ENCODE measurements at places on chromosomes 12 and 14.

GRCh38 chr12:78703820-78704525, 160.6 kb upstream of the SYT1 start:
- DNase-seq: no peak

DNA sequence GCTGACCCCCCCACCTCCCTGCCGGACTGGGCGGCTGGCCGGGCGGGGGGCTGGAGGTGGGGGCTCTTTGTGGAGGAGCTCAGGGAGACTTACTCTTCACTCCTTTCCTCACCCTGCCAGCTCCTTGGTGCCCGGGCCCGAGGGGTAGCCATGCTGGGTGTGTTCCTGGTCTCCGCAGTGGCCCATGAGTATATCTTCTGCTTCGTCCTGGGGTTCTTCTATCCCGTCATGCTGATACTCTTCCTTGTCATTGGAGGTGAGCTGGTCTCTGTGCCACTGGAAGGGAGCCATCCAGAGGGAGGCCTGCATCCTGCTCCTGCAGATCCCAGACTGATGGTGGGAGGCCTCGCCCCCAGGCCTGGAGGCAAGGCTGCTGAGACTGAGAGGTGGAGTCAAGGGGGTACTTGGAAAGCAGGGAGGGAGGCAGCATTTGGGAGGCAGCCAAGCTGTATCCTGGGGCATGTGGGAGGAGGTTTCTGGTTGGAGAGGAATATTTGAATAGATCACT, 19.7 kb downstream of the SOAT2 start:
- DNase-seq: no peak

- no peak for DNase-seq
These were observed 993.9 kb downstream of the GALC start for GRCh38 chr14:86999036-86999435.

GRCh38 chr12:52351196-52352059, 15.9 kb downstream of the KRT85 start:
- no peak for DNase-seq

GRCh38 chr14:65349100-65349499, 63.4 kb upstream of the FUT8 start:
- DNase-seq: no peak

DNA sequence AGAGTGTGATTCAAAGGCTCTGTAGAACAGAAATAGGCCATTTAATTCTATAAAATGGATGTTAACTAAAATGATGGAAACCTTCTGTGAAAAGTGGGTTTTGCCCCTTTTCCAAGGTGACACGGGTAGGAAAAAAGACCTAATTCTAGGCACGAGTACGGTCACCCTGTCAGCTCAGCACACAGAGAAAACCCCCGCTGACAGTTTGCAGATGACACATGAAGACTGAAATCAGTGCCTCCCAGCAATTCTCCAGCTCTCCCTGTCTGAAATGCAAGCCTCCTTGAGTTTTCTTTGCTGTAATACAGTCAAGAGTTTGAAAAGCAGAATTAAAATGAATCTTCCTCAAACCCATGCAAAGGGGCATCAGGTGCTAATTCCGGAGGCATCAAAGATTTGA, 230.0 kb downstream of the TMEM132D start:
- no peak for DNase-seq

- DNase-seq: no peak
These were observed 381.4 kb downstream of the APAF1 start for GRCh38 chr12:99026332-99027054.

DNA sequence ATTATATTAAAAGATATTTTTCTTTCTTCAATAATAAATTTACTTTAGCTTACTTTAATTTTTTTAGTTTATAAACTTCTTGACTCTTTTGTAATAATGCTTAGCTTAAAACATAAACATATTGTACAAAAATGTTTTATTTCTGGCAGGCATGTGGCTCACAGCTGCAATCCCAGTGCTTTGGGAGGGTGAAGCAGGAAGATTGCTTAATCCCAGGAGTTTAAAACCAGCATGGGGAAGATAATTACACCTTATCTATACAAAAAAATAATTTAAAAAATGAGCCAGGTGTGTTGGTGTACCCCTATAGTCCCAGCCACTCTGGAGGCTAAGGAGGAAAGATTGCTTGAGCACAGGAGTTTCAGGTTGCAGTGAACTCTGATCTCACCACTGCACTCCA, 120.7 kb downstream of the GPHN start:
- DNase-seq: no peak

DNA sequence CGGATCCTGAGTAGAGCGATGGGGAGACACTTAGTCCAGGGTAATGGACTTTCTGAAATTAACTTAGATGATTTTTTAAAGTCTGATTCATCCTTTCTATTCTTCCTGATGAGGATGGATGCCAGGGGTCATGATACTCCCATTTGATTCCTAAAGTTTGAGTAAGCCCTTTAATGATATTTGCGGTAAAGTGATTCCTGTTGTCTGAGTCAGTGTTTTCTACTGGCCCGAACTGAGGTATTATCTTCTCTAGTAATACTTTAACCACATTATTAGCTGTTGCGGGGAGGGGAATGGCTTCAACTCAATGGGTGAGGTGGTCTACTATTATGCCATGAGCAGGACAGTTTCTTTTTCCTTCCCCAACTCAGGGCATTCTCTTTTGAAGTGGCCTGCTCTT, 111.6 kb downstream of the RIN3 start:
- DNase-seq: no peak

GRCh38 chr12:30437616-30438015, 258.1 kb downstream of the IPO8 start:
- no peak for DNase-seq

- DNase-seq: no peak
These were observed 93.1 kb downstream of the SLC5A8 start for GRCh38 chr12:101116911-101117310.

GRCh38 chr12:116537101-116537904, 21.9 kb upstream of the MAP1LC3B2 start:
- DNase-seq: no peak

GRCh38 chr12:47687636-47688035, 18.2 kb downstream of the RPAP3 start:
- DNase-seq: no peak

- no peak for DNase-seq
These were observed 20.9 kb downstream of the ZC2HC1C start for GRCh38 chr14:75090353-75090752.

DNA sequence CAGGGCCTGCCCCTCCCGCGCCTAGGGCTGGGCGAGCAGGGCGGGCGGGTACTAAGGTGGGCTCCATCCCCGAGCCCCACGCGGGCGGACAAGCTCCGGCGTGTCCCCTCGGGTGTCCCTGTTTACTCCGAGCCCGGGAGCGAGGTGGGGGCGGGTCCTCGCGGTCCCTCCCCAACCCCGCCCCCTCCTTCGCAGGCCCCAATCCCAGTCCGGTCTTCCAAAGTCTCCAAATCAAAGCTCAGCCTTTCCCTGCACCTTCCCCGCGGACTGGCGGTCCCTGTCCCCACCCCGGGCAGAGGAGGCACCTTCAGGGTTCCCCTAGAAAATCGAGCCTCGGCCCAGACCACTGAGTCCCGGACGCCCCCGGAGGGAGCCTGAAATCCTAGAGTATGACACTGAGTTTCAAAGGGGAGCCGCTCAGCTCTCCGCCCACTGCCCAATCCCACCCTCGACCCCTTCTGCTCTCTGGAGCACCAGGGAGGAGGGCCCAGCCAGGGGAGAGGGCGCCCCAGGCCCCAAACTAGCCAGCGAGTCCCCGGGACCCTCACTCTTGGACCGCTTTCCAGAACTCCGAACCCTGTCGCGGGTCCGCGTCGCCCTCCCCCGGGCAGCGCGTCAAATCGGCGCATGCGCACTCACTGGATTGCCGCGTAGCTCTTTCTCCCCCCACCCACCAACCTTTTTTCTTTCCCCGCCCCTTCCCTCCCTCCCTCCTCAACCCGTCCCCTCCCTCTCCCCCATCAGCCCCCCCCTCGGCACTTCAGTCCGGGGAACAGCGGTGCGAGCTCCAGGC, at the start of gene LRP1:
Gene LRP1, plus strand, starts transcription at position 758 of the 793 bp plus-strand sequence. CDS start 482 bp downstream, outside the sequence.
- DNase-seq: peak; percentile 69

- no peak for DNase-seq
These were observed 250.7 kb downstream of the RMST start for GRCh38 chr12:97713270-97713669.

DNA sequence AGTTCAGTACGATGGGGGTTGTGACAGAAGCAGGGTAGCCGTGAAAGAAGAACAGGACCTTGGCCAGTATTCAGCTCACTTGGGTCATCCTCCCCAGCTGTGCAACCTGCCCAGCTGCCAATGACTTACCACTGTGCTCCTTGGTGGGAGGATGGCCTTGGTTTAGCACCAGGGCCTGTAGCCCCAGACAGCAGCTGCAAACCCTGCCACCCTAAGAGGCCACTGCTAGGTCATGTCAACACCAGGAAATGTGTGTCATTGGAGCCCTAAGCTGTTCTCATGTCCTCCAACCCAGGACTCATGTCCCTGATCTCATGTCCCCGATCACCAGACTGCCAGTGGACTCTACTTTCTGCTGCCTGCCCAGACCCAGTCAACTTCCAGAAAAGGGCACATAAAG, 3.0 kb upstream of the CRACR2A start:
- no peak for DNase-seq

DNA sequence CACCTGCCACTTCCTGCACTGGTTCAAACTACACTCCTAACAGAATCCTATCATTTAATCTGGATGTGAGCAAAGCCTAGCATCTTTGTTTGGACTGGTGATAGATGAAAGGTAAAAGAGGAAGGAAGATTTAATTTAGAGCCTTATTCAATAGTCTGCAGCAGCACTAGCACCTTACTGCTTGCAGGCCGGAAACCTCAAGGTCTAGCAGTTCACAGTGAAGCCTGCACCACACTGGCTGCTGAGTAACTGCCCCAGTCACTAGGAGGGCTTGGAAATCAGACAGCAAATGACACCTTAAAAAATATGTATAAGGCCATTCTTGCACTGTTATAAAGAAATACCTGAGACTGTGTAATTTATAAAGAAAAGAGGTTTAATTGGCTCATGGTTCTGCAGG, 358.0 kb downstream of the DAD1 start:
- no peak for DNase-seq

DNA sequence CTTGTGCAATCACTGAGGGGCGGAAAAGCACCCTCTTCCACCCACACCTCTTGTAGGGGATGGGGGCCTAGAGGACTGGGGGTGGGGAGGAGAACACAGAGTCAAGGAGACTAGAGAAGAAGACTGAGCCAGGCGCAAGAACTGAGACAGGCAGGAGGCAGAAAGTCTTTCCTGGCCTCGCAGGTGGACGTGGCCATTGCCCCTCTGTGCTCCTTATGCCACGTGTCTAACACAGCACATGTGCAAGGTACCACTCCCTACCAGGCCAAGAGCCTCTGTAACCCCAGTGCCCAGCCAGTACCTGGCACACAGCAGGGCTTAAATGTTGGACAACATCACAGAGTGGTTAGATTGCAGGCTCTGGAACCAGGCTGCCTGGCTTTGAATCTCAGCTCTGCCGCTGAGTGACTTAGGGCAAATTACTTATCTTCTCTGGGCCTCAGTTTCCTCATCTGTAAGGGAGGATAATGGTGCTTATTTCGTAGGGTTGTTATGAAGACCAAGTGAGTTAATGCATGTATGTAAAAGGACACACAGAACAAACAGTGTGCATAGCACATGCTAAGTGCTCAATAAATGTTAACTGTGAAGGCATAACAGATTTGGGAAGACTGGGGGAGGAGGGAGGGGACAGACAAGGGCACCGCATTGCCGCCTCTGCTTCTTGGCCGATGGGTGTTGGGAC, 1.4 kb upstream of the TAMALIN start:
- DNase-seq: no peak

- no peak for DNase-seq
These were observed 13.9 kb upstream of the KRR1 start for GRCh38 chr12:75525263-75525662.

Measured in hematopoietic multipotent progenitor cell treated with erythropoietin and hydrocortisone succinate and interleukin-3 and kit ligand, for 17 days (in vitro differentiated cells).